ENCODE measurements at places on chromosomes 6 and 20.

DNA sequence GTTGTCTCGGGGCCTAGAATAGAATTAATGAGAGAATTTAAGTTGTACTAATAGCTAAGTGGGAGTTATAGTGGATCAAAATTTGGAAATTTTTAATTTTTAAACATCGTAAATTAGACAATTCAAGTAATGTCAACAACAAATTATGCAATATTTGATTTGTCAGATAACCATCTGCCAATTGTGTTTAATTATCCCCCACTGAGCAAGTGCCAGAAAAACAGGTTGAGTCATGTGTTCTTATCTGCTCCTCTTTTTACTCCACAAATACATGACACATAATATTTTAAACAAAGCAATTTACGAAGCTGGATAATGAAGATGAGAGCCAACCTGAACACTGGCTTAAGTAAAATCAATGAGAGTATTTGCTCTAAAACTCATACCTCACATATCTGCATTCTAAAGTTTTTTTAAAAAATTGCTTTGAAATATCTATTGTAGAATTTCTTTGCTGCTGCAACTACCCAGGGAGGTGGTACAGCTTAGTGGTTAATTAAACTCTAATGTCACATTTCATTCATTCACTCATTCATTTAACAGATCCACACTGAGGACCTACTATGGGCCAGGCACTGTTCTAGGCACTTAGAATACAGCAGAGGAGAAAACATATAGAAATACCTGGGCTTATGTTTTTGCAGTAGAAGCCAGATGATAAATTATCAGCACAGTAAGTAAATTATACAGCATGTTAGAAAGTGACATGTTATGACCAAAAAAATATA, 57.1 kb upstream of the MAP7 start:
- DNase-seq: no peak

GRCh38 chr20:19850198-19850533, 92.1 kb downstream of the RIN2 start:
- no peak for DNase-seq

DNA sequence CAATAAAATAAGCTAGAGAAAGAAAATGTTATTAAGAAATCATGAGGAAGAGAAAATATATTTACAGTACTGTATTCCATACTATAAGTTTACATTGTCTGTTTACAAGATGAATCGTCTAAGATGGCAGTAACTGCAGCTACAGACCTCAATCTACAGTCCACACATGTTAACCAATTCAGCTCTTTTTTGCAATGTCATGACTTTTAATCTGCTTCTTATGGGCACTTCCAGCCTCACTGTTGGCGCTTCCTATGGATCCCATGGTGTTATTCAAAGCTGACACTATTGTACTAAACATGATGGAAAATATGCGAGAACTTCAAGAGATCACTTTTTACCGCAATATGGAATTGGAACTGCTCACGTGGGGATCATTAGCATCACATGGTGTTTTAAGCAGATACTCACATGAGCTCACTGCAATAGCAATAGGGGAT, 451.5 kb upstream of the CITED2 start:
- no peak for DNase-seq

GRCh38 chr6:110720066-110720465, 95.2 kb downstream of the CDK19 start:
- no peak for DNase-seq

- no peak for DNase-seq
These were observed 8.9 kb upstream of the LPIN3 start for GRCh38 chr20:41331731-41332130.

- no peak for DNase-seq
These were observed 49.8 kb upstream of the ERVFRD-1 start for GRCh38 chr6:11161031-11161956.

- peak; percentile 74 for DNase-seq
These were observed 172.9 kb downstream of the CARMIL1 start for GRCh38 chr6:25452031-25452430.

GRCh38 chr6:110358553-110359160, 508 bp upstream of the METTL24 start:
- DNase-seq: no peak

GRCh38 chr20:327186-328026, 2.1 kb downstream of the SOX12 start:
- peak; percentile 42 for DNase-seq

DNA sequence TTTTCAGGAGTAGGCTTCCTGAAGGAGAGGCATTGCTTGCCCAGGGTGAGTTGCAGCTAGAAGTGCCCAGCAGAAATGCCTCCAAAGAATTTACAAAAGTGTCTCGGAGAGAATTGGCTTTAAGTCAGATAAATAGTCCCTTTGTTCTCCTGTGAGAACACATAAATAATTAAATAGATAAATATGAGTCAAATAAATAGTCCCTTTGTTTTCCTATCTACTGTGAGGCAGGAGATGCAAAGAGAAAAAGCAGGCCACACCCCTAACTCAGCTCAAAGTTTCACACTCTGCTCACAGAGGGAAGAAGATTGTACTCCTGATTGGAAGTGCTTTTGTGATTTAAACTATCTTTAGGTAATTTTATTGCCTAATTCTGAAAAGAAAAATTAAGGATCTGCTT, 180.7 kb upstream of the PRSS16 start:
- DNase-seq: no peak

DNA sequence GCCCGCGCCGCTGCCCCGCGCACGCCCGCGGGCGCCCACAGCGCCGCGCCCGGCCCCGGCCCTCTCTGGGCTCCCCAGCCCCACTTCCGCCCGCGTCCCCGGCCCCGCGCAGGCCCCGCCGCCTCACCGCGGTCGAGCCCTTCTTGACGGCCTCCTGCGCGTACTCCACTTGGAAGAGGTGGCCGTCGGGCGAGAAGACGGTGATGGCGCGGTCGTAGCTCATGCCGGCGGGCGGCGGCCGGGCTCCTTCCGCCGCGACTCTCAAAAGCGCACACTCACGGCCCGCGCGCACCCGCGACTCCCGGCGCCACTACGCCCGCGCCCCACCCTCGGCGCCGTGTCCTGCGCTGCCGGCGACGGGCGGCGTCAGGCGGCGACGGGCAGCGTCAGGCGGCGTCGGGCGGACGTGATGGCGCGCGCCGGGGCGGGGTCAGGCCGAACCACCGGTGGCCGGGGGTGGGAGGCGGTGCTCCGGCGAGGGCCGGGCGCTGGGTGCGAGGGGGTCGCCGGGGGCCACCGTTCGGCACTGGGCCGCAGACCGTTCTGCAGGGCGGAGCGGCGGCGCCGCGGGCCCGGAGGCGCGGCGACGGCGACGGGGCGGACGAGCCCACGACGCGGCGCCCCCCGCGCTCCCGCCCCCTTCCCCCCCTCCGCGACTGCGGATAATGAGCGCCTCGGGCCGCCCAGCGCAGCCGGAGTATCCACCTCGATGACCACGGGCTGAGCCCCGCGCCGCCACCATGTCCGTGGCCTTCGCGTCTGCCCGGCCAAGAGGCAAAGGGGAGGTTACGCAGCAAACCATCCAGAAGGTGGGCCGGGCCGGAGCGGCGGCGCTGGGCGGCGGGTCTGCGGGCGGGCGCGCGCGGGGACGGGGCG, at the start of the genes PSMA7 and SS18L1:
TSS of gene PSMA7 (minus strand) at position 314 of the 876 bp plus-strand sequence. CDS start at position 223, 91 bp downstream.
TSS of gene SS18L1 (plus strand) at position 689 of the 876 bp plus-strand sequence. CDS start at position 741, 52 bp downstream.
- DNase-seq: peak; percentile 95

DNA sequence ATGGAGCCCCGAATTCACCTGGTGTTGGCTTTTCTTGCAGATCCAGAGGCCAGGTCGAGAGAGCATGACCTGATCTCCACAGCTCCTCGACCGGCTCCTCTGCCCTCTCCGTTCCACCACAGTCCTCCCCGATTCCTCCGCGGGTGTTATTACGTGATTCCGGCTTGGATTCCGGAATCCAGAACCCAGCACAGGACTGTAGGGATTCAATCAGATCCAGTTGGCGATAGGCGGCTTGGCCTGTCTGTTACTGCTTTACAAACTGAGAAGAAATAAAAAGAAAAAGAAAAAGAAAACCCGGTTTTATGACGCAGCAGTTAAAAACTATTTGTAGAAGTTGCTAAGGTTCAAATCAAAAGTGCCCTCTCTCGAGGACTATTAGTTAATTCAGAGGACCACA, 222.7 kb downstream of the EYA2 start:
- no peak for DNase-seq

DNA sequence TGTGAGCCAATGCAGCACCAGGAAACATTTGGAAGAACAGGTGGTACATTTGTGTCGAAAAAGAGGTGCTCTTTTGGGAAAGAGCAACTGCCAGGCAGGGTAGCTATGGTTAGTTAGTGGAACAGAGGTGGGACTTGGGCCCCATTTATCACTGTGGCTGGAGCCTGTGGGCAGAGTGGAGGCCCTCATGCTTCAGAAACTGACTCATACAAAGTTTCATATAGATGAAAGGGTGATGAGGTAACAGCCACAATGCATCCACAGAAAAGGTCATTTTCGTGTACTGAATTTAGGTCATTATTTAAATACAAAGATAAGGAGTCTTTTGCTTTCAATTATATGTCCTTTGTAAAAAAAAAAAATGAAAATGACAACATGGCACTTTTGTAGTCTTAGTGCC, 76.4 kb upstream of the HS3ST5 start:
- no peak for DNase-seq

DNA sequence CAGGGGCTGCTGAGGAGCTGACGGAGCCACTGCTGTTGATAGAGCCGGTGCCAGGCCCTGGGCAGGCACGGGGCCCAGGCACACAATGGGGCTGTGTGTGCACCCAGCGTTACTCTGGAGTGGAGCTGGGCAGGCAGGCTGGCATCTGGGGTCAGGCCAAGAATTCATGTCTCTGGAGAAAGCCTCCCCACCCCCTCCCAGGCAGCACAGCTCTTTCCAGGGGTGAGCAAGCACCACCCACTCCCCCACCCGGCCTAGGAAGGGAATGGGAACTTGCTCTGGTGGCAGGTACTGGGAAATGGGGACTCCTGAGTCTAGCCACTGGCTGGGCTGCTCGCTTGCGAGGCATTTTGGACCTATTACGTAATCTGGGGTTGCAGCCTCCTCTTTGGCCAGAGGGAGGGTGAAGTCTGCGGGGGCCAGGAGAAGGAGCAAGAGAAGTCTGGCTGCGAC, 22.7 kb downstream of the TFEB start:
- no peak for DNase-seq

DNA sequence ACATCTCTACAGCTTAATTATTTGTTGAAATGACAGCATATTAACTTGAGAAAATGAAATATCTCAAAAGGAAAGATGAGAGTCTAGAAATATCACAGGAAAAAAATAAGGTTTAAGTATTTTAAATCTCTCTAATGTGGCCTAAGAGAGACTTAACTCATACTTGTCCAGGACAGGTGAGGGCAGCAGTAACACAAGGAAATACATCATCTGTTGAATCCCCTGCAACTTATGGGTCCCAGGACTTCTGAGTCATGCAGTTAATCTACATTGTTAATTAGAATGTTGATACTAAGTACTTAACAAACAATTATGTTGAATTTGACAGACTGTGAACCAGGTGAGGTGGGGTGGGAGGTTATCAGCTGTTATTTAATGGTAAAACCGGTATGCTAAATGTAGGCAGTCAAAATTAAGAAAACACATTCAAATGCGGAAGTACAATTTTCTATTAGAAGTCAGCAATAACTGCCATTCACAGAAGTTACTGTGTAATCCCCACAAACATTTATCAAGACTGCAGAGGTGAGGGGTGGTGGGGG, 87.9 kb downstream of the CEP57L1 start:
- no peak for DNase-seq

- DNase-seq: no peak
These were observed 21.2 kb downstream of the TFAP2A start for GRCh38 chr6:10393544-10394225.

DNA sequence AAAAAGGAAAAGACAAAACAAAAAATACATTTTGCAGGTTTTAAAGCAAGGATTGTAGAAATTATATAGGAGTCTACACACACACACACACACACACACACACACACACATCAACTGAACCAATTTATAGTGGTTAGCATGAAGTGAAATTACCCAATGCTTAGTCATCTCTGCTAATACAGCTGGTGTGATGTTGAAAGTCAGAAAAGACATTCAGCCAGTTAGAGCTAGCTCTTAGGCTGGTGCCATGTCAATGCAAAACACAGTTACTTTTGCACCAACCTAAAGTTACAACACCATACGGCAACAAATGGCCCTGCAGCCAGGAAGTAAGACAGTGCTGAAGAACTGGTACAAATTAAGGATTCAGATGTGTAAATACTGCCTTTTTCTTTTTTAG, 15.2 kb downstream of the FAM210B start:
- peak; percentile 97 for DNase-seq

DNA sequence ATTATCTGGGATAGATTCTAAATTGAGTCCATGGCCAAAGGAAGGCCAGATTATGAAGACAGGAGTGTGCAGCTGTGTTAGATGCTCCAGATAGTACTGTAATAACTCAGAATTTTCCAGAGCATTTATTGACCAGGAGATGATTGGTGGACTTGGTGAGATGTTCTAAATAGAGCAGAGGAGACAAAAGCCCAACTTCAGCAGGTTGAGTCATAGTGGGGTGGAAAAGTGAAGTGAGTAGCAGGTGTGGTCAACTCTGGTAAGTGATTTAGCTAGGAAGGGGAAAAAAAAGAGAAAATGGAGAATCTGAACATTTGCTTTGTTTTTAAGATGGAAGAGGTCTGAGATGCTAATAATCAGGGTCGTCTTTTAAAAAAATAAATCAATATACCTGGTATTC, 227.4 kb downstream of the TMEM200A start:
- DNase-seq: no peak

DNA sequence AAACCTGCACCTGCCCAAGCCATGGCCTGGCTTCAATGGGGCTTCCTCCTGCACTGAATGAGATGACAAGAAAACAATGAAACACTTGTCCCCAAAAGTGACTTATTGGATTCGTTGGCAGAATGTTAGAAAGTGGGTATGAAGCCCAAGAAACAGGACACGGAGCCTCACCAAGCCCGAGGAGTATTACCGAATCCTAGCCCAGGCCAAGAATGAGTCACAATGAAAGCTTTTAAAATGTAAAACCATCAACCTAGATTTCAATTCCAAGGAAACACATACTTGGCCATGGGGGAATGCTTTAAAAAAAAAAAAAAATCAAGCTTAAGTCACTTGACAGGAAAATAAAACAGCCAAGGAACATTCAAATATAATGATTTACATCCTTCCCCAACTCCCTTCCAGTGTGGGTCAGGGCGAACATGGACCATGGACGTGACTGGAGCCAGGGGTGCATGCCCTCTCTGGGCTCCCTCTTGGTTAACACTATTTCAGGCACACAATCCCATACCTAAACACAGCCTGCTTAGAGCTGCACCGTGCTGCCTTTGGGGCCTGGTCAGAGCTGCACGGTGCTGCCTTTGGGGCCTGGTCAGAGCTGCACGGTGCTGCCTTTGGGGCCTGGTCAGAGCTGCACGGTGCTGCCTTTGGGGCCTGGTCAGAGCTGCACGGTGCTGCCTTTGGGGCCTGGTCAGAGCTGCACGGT, 3.1 kb upstream of the STX16 start:
- DNase-seq: no peak
